Germinal center (tissue), 1 donor: ENCODE measurements at places on chromosomes 6 and 20.

DNA sequence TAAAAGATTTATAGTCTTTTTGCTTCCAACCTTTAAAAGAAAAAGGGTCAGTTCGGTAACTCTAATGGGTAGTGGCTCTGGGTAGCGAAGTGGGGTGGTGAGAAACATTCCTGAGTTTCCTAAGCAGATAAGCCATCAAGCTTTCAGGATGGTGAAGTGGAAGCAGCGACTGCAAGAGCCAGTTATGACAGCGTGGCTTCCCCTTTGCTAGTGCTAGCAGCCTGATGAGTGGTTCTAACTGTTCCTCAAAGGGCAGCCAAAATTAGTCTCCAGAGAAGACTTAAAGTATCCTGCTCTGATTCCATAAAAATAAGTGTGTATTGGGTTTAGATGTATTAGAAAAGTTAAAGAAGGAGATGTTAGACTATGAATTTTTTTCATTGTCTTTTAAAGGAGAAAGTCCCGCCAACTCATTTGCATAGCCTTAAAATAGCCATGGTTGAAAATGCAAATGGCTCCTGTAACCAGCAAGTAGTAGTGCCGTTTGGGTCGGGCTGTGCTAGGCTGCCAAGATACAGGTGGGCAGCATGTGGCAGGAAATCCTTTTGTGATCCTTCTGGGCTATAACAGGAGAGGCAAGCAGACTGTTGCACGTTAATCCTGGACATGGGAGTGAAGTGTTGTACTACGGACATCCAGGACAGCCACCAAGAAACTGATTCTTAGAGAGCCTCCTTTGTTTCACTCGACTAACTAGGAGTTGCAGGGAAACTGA lies 18.0 kb downstream of the ELOVL2 start:
- DNase-seq: peak; percentile 52

- no peak for DNase-seq
These were observed 132.8 kb upstream of the AGPAT4 start for GRCh38 chr6:161406646-161407045.

DNA sequence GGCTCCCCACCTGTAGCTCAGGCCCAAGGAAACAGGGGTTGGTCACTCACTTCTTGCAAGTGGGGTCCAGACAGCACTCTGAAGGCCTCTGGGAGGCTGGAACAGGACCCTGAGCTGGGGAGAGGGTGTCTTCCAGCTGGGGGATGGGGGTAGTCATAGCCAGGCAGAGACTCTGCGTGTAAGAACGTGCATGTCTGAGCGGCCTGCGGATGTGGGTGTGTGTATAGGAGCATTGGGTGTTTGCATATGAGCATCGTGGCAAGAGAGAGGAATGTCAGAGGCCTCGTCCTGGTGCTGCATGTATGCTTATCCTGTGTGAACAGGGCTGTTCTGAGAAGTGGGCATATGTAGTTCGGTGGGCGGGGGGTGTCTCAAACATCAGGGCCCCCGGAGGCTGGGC lies 12.1 kb downstream of the BPIFB3 start:
- DNase-seq: no peak

GRCh38 chr6:22907085-22907484 lies 337.7 kb downstream of the HDGFL1 start:
- DNase-seq: no peak

- no peak for DNase-seq
These were observed 54.7 kb downstream of the GFOD1 start for GRCh38 chr6:13432526-13433184.

- DNase-seq: no peak
These were observed 28.1 kb downstream of the TOX2 start for GRCh38 chr20:43942667-43943285.

- no peak for DNase-seq
These were observed 4.2 kb upstream of the EPHA7 start for GRCh38 chr6:93423542-93423941.

GRCh38 chr20:41334443-41335421 lies 5.9 kb upstream of the LPIN3 start:
- DNase-seq: no peak

- DNase-seq: no peak
These were observed 769 bp downstream of the CCN6 start for GRCh38 chr6:112054555-112055190.

- DNase-seq: no peak
These were observed 404.7 kb downstream of the PTPRT start for GRCh38 chr20:42785041-42785440.

GRCh38 chr20:37970856-37971245 lies 62.4 kb downstream of the TTI1 start:
- DNase-seq: no peak
